Ureter (tissue), 1 donor: ENCODE measurements at places on chromosomes 11 and 22. TPM values are rescaled to one million over a fixed set of nuclear protein-coding genes. Genes with fewer than 3 reads are reported as not detected.
A peak's percentile ranks its signal among the peaks of the same experiment; 100 is the strongest.

The MMP27 gene
- total RNA-seq = not detected

The OR51B5 gene
- 0.99 TPM for total RNA-seq

The APOL1 gene
- 115 TPM for total RNA-seq

The RPS19BP1 gene
- total RNA-seq = 43.2 TPM

The GRAP2 gene
- total RNA-seq = 7.9 TPM

The INS gene
- not detected for total RNA-seq

The KRTAP5-10 gene
- total RNA-seq = 2.9 TPM

The SOX10 gene
- 1.0 TPM for total RNA-seq

The GAS2 gene
- total RNA-seq = 12.6 TPM

The SLC25A22 gene
- total RNA-seq = 28.4 TPM

The OR8U1 gene
- total RNA-seq = not detected

The SPATA19 gene
- not detected for total RNA-seq

The AIFM3 gene
- total RNA-seq = 15.4 TPM

GRCh38 chr11:32333320-32333991 lies 101.9 kb downstream of the WT1 start:
- DNase-seq = peak; percentile 66

DNA sequence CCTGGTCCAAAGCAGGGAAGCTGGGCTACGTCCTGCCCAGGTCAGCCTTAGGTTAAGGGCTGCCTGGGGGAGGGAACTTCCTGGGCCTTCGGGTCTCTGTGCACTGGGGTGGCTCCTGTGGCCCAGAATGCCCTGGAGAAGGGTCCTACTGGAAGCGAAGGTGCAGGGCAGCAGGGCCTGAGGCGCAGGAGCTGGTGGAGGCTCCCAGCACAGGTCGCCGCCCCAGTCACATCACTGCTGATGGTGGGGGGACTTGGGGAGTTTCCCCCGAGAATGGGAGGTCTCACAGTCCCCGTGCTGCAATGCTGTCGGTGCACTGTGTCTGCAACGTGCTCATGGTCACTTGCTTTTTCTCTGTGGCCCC lies 815 bp upstream of the SMIM38 start:
- DNase-seq = no peak

- peak; percentile 61 for DNase-seq
Measured at GRCh38 chr22:35589071-35589755, 27.9 kb downstream of the MB start.

DNA sequence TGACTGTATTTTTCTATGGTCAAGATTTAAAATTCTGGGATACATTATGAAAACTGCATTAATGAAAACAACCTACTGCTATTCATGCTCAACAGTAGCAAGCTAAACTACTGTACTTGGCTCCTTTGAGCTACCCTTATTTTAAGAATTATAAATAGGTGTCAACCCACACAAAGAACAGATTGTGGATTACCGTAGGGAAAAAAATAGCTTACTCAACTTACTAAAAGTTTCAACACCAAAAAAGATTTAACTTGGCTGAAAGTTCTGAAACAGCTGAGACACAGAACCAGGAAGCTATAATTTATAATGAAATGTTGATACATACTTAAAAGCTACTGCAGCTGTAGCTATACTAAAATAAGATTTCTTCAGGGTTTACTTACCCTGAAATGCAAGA lies 10.1 kb downstream of the LIN7C start:
- DNase-seq = no peak

- no peak for DNase-seq
Measured at GRCh38 chr11:121449123-121449522, 3.0 kb upstream of the SORL1 start.

GRCh38 chr11:120784566-120785251 lies 239.2 kb upstream of the TBCEL start:
- peak; percentile 25 for DNase-seq

GRCh38 chr11:69463995-69464960 lies 17.2 kb upstream of the LINC01488 start:
- no peak for DNase-seq

GRCh38 chr22:21712751-21713427 lies 22.7 kb downstream of the YPEL1 start:
- peak; percentile 66 for DNase-seq

GRCh38 chr11:132439711-132440255 lies 1069.4 kb downstream of the NTM start:
- no peak for DNase-seq

- DNase-seq = no peak
Measured at GRCh38 chr11:44963136-44963535, 12.5 kb upstream of the TP53I11 start.

- peak; percentile 53 for DNase-seq
Measured at GRCh38 chr22:29503811-29504372, 23.9 kb downstream of the NEFH start.

- DNase-seq = peak; percentile 10
Measured at GRCh38 chr22:17314487-17314886, 54.8 kb upstream of the CECR2 start.

DNA sequence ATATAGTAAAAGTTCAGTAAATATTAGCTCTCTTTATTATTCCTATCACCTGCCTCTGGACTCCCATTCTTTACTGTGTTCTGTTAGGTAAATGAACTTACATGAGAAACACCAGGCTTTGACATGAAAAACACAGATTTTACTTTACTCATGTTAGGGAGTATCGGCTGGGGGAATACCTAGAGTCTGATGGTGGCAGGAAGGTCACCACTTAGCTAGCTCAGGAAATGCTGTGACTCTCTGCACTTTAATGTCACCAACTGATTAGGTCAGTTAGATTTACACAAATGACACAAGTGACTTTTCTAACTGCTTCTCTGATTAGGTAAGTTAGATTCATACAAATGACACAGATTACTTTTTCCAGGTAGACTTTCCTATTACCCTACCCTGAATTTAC lies 225.1 kb downstream of the SWAP70 start:
- DNase-seq = no peak

DNA sequence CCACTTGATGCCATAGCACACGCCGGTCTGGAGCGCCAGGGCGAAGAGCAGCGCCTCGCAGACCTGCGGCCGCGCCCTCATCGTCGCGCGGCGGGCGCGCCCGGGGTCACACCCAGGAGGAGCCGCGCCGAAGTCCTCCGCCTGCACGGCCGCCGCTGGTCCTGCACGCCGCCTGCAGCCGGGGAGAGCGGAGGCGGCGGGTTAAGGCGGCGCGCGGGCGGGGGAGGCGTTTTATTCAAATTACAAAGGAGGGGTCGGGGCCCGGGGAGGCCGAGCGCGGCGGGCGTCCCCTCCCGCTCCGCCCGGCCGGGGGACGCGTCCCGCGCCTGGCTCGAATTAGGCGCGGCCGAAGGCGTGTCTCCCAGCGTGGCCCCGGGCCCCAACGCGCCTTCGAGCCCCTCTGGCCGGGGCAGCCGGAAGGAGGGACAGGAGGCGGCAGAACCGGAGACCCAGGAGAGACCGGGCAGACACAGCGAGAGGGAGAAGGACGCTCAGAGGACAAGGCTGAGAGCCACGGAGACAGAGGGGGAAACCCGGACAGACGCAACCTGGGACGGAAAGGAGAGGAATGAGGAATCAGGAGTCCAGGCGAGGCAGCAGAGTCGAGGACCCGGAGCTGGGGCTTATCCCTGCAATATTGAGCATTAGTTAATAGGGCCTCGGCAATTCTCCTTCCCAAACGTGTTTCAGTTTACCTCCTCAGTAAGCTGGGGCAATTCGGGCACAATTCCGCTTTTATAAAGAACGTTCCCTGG lies at the start of gene WNT11:
Gene WNT11 (minus strand): TSS at position 176 of the 755 bp plus-strand sequence. CDS start 95 bp downstream, at position 81.
- DNase-seq = no peak

DNA sequence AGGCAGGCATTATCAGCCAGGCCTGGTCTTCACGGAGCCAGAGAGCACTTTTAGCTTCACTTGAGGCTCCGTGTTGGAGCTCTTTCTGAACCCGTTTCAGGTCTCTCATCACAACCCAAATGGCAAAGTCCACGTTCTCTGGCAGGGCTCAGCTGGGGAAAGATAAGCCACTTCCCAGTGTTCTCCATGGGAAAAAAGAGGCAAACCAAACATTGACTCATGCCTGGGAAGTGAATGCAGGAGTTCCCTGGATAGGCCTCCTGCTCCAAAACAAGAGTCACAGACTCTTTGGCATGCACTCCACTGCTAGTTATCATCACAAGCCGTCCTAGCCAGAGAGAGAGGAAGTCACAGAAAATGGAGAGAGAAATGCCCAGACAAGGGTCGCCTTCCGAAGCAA lies 11.6 kb downstream of the OPCML start:
- no peak for DNase-seq

DNA sequence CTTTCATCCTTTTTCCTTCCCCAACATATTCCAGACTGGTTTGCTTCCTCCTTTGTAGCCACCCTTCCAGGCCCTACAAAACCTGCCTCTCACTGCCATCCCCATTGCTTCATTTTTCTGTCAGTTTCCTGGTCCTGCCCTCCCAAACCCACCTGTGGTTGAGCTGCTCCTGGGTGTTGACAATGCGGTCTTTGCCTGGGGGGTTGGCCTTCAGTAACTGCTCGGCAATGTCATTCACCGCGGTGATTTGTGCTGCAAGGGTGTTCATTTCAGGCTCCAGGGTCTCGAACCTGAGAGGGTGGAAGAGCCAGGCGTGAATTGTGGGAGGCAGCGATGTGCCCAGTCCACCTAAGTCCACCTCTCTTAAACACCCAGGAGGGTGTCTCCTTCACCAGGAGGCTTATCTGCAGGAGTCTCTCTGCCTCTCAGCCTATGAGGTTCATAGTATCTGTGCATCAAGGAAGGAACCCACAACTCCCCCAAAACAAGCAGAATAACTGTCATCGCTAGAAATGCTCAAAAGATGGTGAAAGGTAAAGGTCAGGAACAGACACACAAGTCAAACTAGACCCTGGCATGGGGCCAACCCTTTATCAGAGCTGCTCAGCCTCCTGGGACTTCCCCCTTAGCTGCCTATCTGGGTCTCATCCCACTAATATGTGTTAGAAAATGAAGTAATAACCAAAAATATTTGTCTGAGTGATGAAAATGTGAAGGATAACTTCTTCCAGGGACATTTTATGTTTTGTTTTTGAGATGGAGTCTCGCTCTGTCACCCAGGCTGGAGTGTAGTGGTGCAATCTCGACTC lies 23.9 kb upstream of the RBM4B start:
- no peak for DNase-seq

DNA sequence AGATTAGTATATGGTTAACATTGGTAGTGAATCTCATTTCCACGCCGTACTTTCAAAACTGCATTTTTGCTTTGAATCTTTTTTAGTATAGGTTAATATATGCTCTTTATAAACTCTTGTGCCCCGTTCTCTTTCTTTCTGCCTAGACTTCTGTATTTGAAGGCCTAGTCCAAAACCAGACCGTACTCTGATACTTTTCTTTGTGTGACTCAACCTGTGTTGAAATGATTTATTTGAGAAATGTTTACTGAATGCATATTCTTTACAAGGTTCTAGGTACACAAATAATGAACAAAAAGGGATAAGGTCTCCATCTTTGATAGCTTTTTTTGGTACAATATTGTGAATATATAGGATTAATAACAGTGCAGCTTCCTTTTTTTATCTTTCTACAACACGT lies 68.3 kb downstream of the HIPK3 start:
- DNase-seq = no peak

GRCh38 chr11:1569251-1569780 lies 2.8 kb downstream of the DUSP8 start:
- no peak for DNase-seq

- DNase-seq = no peak
Measured at GRCh38 chr11:72436661-72437060, 2.3 kb upstream of the CLPB start.

DNA sequence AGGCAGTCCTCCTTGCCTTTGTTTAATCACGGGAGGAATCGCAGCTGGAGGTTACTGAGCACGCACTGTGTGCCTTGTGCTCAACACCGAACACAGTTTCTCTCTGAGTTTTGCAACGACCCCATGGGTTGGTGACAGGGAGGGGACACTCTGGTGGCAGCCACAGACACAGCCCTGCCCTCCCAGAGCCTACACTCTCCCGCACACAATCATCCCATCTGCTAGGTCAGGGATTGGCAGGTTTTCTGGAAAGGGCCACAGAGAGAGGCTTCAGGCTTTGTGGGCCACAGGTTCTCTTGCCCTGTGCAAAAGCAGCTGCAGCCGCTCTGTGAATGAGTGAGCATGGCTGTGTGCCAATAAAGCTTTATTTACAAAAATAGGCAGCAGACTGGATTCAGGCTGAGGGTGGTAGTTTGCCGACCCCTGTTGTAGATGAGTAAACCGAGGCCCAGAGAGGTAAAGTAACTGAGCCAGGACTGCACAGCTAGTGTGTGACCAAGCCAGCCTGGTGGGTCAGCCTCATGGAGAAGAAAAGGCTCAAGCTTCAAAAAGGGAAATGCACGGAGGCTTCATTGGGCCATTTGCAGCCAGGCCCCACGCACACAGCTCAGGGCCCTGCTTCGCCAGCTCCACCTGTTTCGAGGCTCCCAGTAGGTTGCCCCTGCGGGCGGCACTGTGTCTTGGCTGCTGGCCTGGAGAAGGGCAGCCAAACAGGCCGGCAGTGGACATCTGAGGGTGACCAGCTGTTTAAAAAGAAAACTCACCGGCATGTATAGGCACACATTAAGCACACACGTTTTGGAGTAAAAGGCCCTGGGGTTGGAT lies 16.3 kb downstream of the LTO1 start:
- no peak for DNase-seq

GRCh38 chr11:65806979-65807378 lies 20.1 kb downstream of the OVOL1 start:
- DNase-seq = no peak

DNA sequence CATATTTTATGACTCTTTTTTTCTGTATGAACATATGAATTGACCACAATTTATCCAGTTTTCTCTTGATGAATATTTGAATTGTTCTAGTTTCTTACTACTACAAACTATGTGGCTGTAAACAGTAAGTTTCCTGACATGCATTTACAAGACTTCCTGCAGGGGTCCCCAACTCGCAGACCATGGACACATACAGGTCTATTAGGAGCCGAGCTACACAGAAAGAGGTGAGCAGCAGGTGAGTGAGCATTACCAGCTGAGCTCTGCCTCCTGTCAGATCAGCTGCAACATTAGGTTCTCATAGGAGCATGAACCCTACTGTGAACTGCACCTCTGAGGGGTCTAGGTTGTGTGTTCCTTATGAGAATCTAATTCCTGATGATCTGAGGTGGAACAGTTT lies 379.4 kb downstream of the DYNC2H1 start:
- DNase-seq = no peak

DNA sequence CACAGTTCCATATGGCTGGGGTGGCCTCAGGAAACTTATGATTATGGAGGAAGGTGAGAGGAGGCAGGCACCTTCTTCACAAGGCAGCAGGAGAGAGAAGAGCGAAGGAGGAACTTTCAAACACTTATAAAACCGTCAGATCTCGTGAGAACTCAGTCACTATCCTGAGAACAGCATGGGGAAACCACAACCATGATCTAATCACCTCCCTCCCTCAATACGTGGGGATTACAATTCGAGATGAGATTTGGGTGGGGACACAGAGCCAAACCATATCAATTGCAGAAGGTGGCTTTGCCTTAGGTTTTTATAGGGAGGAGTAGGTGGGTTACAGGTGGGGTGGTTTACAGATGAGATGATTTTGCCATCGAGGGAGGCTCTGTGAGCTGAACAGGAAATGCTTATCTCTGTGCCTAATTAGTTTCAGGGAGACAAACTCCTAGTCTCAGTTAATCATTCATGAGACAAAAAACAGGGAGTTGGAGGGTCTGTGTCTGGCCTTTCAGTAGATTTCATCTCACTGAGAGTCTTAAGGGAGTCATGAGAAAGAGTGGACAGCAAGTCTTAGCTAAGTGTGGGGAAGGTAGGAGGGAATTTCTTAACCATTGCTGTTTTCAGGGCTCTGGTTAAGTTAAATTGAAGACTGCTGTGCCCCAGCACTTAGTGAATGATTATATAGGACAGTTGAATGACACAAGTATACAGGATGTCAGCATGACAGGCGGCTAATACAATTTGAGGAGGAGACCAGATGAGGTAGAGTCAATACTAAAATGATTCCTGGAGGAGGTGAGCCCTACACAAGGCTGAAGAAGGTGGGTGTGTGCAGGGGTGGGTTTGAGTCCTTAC lies 47.7 kb downstream of the CWC15 start:
- no peak for DNase-seq
